Activated naive CD4-positive, alpha-beta T cell (primary cell): ENCODE measurements at places on chromosomes 1 and 21.

DNA sequence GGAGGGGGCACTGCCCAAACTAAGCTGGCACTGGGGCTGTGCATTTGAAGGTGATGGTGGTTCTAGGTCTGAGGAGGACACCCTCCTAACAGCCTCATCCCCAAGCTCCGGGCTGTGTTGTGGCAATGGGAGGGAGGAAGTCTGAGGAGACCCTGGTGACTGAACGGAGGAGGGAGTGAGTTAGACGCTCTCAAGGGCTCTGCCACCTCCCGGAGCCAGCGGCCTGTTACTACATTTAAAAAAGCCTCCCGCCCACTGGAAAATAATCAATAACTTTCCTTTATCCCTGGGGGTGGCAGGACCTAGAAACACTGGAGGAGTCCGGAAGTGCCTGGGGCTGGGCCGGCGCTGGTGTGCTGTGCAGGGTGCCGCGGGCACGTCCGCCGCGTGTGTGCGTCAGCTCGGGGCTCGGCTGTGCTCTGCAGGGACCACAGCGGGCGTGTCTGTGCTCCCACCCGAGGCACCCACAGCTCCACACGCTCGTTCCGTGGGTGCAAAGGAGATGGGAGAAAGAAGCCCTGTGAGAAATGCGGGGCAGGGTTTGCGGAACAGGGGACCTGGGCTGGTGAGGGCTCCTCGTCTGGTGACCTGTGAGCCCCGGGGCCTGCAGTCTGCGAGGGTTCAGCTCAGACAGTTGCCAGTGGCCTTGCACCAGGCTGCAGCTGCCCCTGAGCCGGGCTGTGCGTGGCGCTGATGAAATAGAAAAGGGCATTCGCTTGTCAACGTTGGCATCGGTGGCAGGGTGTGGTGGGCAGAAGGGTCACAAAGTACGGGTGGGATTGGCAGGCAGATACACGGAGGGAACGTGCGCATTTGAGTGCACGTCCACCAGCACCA lies 5.3 kb downstream of the SAMD11 start:
- no peak for DNase-seq

DNA sequence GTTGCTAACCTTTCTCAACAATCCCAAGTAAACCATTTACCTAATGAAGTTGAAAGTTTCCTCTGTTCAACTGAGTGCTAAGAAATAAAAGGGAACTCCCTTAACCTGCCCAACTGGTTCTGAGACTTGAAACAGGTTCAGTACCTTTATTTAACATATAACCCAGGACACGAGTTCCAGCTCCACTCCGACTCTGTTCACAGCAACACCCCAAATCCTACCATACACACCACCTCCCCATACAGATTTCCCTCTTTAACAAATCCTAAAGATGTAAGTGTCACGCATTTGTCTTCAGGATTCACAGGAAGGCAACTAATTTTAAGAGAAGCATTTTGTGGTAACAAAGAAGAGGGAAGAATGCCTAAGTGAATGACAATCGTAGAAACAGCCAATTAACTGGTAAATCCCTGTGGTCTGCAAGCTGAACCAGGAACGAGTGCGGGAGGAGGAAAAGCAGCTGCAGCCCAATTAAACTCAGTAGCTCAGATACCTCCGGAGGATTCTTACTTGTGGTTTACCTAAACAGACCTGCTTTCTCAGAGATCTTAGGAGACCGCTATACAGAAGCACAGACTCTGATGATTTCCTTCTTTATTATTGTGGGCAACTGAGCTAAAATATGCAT lies 134.5 kb upstream of the MAGI3 start:
- DNase-seq = no peak

- no peak for DNase-seq
Observed at GRCh38 chr1:212609701-212610574, 1.4 kb downstream of the ATF3 start.

- no peak for DNase-seq
Observed at GRCh38 chr1:212967801-212968200, 17.5 kb downstream of the VASH2 start.

DNA sequence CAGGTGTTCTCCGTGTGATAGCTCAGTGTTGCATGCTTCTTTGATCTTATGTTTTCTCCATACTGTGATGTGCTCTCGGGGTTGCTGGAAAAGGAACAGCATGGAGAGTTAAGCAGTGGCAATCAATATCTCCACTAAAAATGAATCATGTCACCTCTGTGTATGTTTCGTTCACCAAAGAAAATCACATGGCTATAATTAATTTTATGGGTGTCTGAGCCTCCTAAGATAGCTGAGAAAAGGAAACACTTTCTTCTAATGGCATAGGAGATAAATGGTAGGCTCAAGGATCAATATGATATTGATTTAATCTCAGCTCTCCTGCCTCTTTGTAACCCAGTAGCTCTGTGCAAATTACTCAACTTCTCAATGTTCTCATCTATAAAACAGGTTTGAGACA lies 14.3 kb downstream of the FAM177B start:
- no peak for DNase-seq

DNA sequence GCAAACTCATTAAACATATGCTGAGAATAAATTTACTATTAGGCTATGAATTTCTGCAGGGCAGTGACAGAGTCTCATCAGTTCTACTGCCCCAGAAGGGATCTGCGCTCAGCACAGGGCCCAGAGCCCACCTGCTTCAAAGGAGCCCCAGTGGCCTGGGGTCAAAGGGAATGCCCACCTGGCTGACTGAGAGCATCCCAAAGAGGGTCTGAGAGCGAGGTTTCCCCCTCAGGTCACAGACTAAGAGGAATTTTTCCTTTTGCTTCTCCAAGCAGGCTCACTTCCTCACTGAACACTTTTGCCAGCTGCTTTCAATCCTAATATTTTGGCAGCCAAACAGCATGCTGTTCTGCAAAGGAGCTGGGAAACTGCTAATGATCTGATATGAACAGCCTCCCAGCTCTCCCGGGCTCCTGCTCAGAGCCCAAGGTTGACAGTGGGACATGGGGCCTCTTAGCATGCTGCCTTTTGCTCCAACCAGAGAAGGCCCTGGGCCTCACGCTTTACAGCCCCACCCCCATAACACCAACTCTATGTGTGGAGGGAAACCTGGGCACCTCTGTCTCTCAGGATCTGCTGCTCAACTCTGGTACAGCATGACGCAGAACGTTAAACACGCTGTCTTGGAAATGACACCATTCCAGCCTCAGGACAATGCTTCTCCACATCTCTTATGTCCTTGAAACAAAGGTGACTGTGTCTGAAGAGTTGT lies 70.7 kb upstream of the SYT6 start:
- no peak for DNase-seq

DNA sequence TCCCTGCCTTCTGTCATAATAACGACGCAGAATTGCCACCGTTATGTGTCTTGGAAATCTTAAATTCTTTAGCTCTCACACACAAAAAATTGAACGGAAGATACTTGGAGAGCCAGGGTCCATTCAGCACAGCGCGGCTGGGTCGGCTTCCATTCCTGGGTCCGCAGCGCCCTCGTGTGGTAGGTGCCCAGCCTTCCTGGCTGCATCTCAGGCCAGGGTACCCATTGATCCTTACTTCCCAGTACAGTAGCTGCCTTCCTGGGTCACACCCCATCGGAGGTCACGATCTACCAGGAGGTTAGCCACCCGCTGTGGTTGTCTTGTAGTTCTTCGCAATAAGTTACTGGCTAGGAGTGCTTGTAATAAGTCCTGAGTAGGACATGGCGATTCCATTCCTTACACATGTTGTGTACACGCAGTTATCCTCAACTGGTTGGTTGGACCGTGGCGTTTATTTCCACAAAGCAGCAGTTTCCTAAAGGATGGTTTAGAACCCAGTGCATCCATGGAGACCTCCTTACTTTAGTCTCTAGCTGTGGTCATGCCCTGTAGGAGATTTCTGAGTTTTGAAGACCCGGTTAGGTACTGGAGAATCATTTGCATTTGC lies 9.9 kb upstream of the MTARC1 start:
- peak; percentile 27 for DNase-seq

- DNase-seq = no peak
Observed at GRCh38 chr21:17828223-17828622, 9.1 kb upstream of the C21orf91 start.

- DNase-seq = no peak
Observed at GRCh38 chr1:23224739-23225648, 7.7 kb upstream of the HTR1D start.

DNA sequence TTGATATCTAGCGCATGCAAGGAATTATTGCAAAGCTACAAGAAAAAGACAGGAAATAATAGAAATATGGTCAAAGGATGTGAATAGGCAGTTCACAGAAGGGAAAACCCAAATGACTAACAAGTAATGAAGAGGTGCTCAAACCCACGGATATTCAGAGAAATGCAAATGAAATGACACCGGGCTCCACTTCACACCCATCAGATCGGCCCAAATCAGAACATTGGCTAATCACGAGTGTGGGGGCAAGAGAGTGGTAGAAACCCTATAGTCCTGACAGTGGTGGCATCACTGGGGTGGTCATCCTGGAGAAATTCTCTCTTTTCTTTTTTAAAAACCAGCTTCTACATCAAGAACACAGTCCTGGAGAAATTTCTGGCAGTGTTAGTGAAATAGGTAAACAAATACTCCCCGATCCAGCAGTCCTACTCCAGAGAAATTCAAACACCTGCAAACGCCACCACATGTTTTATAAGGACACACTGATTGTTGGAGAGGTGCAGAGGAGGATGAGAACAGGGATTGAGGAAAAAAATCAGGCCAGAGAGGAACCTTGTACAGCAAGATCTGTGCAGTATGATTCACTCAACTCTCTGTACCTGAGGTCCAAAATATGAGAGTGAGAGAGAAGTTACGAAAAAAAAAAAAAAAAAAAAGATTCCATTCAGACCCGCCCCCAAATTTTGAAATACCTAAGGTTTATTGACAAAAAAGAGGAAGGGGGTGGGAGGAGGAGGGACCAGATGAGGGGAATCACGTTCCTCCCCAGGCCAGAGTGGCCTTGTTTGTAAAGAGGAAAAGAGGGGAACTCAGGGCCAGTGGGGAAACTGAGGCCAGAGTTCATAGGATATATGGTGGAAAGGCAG lies 9.2 kb upstream of the TNFRSF1B start:
- no peak for DNase-seq

GRCh38 chr1:239736479-239736878 lies 350.1 kb downstream of the CHRM3 start:
- DNase-seq = no peak

DNA sequence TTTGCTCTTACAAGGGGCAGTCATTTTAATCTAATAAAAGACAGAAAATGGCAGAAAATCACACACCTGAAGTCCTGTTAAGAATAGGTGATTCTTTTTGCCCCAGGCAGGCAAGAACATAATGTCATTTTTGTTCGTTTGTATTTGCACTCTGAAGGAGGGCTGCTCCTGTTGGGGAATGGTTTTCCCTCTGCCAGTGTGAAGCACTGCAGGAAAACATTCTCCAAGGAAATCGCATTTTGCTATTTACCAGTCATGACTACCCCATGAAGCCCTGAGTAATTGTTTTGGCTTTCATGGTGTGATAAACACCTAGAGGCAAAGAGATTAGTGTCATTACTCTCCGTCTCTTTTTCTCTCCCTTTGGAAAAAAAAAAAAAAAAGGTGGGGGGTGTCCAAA lies 345.5 kb downstream of the NTNG1 start:
- DNase-seq = no peak

GRCh38 chr1:248849152-248849551 lies 9.7 kb downstream of the ZNF692 start:
- DNase-seq = no peak

GRCh38 chr1:93346421-93346993 lies 800 bp downstream of the DR1 start:
- DNase-seq = peak; percentile 14
